ENCODE measurements at places on chromosomes 12 and 14.

DNA sequence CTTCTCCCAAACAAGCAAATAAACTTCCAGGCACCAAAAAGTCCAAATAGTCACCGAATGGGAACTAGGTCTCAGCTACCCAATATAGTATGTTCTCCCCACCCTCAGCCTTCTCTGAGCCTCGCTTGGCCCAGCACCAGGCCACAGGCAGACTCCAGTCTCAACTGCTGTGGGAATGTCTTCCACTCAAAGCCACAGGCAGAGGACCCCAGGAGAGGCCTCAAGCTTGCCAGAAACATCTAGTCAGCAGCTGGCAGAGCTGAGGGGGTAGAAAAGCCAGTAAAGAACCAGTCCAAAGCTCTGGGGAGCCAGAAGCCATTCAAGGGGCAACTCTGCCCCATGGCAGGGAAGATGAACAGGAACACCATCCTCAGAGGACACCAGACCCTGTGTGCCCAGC lies 41.8 kb downstream of the FMNL3 start:
- DNase-seq: no peak

GRCh38 chr12:16198884-16199283 lies 78.6 kb downstream of the SLC15A5 start:
- no peak for DNase-seq

- no peak for DNase-seq
Measured at GRCh38 chr14:24103451-24103850, 9.3 kb downstream of the PCK2 start.

GRCh38 chr14:31360919-31361662 lies 59.3 kb downstream of the HEATR5A start:
- DNase-seq: no peak

GRCh38 chr12:52020539-52021336 lies 14.0 kb downstream of the TAMALIN start:
- peak; percentile 51 for DNase-seq

DNA sequence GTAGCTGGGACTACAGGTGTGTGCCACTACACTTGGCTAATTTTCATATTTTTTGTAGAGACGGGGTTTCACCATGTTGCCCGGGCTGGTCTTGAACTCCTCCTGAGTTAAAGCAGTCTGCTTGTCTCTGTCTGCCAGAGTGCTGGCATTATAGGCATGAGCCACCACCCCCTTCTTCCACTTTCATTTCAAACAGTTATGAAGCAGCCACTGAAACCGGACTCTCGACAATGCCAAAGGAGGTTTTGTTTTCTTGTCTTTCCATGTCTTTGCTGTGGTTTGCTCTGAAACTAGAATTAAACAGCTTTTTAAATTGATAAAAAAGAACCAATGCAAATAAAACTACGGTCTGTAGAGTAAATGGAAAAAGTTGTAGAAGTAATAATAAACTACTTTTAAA lies 30.4 kb downstream of the RAP1B start:
- DNase-seq: peak; percentile 19

GRCh38 chr12:115953450-115953849 lies 324.0 kb downstream of the MED13L start:
- DNase-seq: no peak

DNA sequence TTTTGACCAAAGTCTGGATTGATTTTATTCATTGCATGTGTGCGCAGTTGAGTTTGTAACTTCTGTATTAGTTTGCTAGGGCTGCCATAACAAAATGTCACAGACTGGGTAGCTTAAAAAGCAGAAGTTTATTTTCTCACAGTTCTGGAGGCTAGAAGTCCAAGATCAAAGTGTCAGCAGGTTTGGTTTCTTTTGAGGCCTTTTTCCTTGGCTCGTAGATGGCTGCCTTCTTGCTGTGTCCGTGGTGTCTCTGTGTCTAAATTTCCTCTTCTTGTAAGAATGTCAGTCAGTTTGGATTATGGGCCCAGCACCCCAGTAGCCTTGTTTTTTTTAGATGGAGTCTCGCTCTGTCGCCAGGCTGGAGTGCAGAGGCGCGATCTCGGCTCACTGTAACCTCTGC lies 11.8 kb downstream of the DNM1L start:
- DNase-seq: no peak

GRCh38 chr14:104427131-104427851 lies 152.3 kb upstream of the C14orf180 start:
- DNase-seq: no peak

GRCh38 chr14:99217066-99217955 lies 54.7 kb downstream of the BCL11B start:
- no peak for DNase-seq

DNA sequence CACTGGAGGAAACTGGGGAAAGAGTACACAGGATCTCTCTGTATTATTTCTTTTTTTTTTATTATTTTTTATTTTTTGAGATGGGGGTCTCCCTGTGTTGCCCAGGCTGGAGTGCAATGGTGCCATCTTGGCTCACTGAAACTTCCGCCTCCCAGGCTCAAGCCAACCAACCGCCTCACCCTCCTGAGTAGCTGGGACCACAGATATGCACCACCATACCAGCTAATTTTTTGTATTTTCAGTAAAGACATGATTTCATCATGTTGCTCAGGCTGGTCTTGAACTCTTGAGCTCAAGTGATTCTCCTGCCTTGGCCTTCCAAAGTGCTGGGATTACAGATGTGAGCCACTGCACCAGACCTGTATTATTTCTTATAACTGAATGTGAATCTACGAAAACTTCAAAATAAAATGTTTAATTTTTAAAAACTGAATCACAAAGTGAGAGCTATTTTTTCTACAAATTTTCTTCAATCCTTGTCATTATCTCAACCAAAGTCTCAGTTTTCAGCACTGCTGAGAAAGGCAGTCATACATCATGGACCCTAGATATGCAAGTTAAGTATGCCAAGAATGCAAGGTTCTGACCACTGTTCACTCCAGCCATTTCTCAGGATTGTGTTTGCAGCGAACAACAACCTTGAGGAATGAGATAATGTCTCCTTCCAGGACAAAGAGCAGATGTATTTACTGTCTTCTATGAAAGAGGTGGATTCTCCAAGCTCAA lies 2.4 kb downstream of the EAPP start:
- no peak for DNase-seq

DNA sequence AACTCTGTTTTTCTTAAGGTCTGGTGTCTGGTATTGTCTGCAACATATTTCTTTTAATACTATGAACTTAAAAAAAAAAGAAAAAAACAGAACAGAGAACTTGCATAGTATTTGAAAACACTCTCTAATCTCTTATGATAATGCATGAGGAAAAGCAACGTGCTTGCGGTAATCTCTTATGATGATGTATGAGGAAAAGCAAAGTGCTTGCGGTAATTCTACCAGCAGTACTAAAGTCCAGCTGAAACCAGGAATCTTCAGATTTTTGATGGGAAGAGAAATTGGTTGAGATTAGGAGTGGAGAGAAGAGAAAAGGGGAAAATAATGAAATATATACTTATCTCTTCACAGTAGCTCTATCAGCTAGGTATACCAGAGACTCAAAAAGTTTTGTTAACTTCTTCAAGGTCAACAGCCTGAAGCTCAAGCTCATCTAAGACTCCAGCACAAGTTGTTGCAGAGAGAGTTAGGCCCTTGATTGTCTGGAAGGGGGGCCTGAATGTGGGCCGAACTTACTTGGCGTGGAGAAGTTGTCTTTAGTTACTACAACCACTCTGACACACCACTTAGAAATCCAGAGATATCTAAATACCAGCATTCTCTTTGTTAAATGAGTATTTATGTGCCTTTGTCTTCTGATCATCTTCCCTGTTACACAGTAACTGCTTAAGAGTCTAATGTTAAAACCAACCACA lies 240.4 kb downstream of the PRKD1 start:
- no peak for DNase-seq

DNA sequence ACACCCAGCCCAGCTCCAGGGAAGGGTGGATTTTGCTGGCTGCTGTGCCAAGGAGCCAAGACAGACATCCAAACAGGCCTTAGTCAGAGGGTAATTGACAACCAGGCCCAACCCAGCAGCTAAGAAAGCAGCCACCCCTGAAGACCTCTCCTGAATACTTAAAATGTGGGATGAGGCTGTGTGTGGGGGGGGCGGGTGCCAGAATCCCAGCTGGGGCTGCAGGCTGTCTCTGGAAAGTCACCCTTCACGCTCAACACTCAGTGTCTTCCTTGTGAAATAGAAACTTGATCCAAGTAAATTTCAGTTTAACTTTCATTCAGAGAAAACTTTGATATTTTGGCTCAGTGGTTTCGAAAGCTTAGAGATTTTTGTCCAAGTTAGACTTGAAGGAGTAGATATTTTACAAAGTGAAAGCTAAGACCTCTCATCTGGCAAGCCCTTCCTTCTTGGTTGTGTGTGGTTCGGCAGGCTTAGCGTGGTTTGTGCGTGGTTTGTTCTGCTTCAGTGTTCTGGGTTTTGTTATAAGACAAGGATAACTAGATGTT lies 5.1 kb downstream of the PAPLN start:
- DNase-seq: no peak

All from stimulated activated CD4-positive, alpha-beta T cell treated with anti-CD3 and anti-CD28 coated beads, Interleukin-12 subunit alpha, Interleukin-12 subunit beta, amount 100 ng/mL, for 24 hours (primary cell).